Cardiac muscle cell (in vitro differentiated cells and primary cell): ENCODE measurements at places on chromosomes 13 and 19. TPM values are rescaled to one million over a fixed set of nuclear protein-coding genes. Genes with fewer than 3 reads are reported as not detected.

GRCh38 chr13:48749144-48749543, 95.4 kb downstream of the CYSLTR2 start:
- no peak overlapping the region for H3K4me3 ChIP-seq
- H3K4me1 ChIP-seq: no peaks in the 10 kb centered on the region
- no peaks in the 10 kb centered on the region for H3K36me3 ChIP-seq
- peak; percentile 34 for DNase-seq
- H3K27me3 ChIP-seq: no peaks in the 10 kb centered on the region

- peaks cover 15% of the 10 kb centered on the region for H3K4me1 ChIP-seq
- no peaks in the 10 kb centered on the region for H3K27me3 ChIP-seq
- H3K4me3 ChIP-seq: peak overlapping the region; percentile 93
- H3K27ac ChIP-seq: peak overlapping the region; percentile 91
- no peaks in the 10 kb centered on the region for H3K36me3 ChIP-seq
- DNase-seq: peak; percentile 68
These were observed 1.1 kb downstream of the FOXO1 start for GRCh38 chr13:40665126-40666044.

GRCh38 chr13:49146950-49147355, 73.2 kb upstream of the MLNR start:
- no peaks in the 10 kb centered on the region for H3K27me3 ChIP-seq
- H3K4me1 ChIP-seq: no peaks in the 10 kb centered on the region
- no peak overlapping the region for H3K4me3 ChIP-seq
- DNase-seq: no peak
- peaks cover 19% of the 10 kb centered on the region for H3K36me3 ChIP-seq

- H3K4me1 ChIP-seq: peaks cover 6% of the 10 kb centered on the region
- H3K36me3 ChIP-seq: no peaks in the 10 kb centered on the region
- no peak for DNase-seq
- H3K27me3 ChIP-seq: no peaks in the 10 kb centered on the region
- no peak overlapping the region for H3K4me3 ChIP-seq
These were observed 137.3 kb upstream of the PCDH9 start for GRCh38 chr13:67367399-67367798.

DNA sequence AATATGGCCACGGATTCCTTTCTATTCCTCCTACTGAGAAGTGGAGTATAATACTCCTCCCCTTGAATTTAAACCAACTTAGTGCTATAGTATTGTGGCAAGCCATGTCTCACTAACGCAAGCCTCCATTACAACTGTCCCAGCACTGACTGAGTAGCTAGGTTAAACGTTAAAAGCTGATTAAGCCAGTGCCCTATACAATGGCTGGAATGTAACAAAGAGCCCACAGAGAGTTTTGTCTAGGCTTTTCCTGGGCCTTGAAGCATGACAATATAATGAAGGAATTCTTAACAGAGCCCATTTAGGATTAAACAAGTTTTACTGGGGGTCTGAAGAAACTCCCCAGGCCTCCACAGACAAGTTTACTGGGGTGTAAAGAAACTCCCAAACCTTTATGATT, 254.5 kb upstream of the DACH1 start:
- no peak overlapping the region for H3K27ac ChIP-seq
- H3K27me3 ChIP-seq: no peaks in the 10 kb centered on the region
- H3K4me3 ChIP-seq: no peak overlapping the region
- no peaks in the 10 kb centered on the region for H3K4me1 ChIP-seq

GRCh38 chr19:4454747-4455718, 2.6 kb downstream of the UBXN6 start:
- DNase-seq: no peak
- peak overlapping the region; percentile 52 for H3K27ac ChIP-seq
- peaks cover 23% of the 10 kb centered on the region for H3K36me3 ChIP-seq
- no peak overlapping the region for H3K4me3 ChIP-seq
- no peaks in the 10 kb centered on the region for H3K27me3 ChIP-seq
- peaks cover 13% of the 10 kb centered on the region for H3K4me1 ChIP-seq

- H3K4me3 ChIP-seq: peak within 1 kb of the TSS; percentile 39
- no peaks in the 10 kb centered on the region for H3K36me3 ChIP-seq
- no peak within 1 kb of the TSS for H3K27ac ChIP-seq
- peaks cover 70% of the 10 kb centered on the region for H3K27me3 ChIP-seq
- no peak for DNase-seq
These were observed at the start of gene GJB6 for GRCh38 chr13:20231839-20232555. Gene GJB6, minus strand, starts transcription at chr13:20232319. Its CDS starts 8,839 bp downstream, at chr13:20223480.

- no peak overlapping the region for H3K27ac ChIP-seq
- no peaks in the 10 kb centered on the region for H3K4me1 ChIP-seq
- H3K27me3 ChIP-seq: no peaks in the 10 kb centered on the region
- no peak for DNase-seq
- no peak overlapping the region for H3K4me3 ChIP-seq
These were observed 75.7 kb upstream of the ZNF91 start for GRCh38 chr19:23470873-23471545.

GRCh38 chr19:12090807-12091206, 26.3 kb downstream of the ZNF844 start:
- H3K4me1 ChIP-seq: peaks cover 4% of the 10 kb centered on the region
- H3K36me3 ChIP-seq: no peaks in the 10 kb centered on the region
- DNase-seq: peak; percentile 83

DNA sequence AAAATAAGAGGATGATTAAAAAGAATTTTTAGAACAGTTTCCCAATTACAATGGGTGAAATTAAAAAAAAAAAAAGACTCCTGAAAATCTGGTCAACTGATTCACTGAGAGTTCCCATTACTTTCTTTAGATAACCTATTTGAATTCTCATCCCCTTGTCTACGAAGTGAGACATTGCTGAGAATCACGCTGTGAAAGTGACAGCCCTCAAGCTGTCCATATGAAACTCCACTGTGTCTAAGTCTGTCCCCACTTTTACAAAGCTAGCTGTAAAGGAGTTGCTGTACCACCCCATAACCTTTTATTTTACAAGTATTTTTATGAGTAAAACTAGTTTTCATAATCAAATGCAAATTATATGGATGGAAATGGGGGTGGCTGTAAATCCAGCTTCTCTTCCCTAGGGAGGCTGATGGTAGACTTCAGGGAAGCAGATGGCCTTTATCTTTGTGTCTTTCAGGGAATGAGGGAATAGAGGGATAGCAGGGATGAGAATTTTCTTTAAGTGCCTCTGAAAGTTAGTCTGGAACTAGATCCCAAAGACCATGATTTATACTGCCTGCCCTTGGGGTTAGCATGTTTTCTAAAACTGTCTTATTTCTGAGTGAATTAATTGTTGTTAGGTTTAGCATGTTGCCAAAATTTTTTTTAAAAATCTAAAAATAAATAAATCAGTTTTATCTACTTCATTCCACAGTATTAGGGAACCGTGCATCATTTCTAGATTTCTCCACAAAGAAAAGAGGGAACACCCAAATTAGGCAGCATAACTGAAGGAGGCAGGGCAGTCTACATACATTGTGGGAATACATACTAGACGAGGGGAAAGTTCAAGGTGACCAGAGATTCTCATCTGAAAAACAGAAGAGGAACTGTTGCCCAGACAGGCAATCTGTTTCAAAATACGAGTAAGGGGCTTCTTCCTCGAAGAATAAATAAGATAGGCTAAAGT, 1219.1 kb downstream of the UQCRFS1 start:
- H3K27me3 ChIP-seq: peaks cover 3% of the 10 kb centered on the region
- no peak overlapping the region for H3K27ac ChIP-seq
- DNase-seq: no peak
- H3K4me3 ChIP-seq: no peak overlapping the region
- H3K36me3 ChIP-seq: no peaks in the 10 kb centered on the region
- peaks cover 11% of the 10 kb centered on the region for H3K4me1 ChIP-seq

DNA sequence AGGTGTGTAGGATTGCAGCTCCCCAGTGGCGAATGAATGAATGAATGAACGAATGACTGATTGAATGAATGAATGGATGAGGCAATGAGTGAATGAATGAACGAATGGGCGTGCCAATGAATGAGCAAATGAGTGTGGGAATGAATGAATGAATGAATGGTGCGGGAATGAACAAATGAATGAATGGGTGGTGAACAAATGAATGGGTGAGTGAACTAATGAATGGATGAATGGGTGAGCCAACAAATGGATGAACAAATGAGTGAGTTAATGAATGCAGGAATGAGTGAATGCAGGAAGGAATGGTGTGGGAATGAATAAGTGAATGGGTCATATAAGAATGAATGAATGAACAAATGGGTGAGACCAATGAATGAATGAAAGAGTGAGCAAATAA, 14.7 kb downstream of the ANKRD24 start:
- H3K4me3 ChIP-seq: no peak overlapping the region
- H3K27ac ChIP-seq: no peak overlapping the region
- no peaks in the 10 kb centered on the region for H3K4me1 ChIP-seq
- H3K36me3 ChIP-seq: no peaks in the 10 kb centered on the region
- no peak for DNase-seq
- peaks cover 55% of the 10 kb centered on the region for H3K27me3 ChIP-seq

Gene COL4A2
- 285 and 516 TPM in 2 replicates for total RNA-seq

DNA sequence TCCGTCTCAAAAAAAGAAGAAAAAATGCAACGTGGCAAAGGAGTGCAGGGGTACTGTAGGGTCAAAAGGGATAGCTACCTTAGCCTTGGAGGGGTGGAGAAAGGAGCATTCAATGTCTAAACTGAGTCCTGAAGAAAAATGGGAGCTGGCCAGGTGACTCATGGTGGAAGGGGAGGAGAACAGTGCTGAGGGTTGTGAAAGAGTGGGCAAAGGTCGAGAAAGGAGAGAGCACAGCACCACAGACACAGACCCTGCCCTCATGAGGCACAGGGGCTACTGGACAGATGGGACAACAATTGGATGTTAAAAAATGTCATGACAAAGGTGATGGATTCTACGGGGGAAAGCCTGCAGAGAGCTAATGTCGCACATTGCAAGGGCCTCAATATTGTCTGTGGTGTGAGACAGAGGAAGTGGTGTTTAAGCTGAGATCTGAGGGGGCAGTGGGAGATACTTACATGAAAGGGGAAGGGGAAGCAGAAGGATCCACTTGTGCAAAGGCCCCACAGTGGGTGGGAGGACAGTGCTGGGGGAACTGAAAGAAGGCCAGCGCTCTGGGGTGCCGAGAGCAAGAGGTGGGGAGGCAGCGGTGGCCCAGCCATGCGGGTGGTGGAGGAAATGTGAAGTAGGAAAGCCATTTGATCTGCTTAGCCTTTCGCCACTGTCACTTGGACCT, 42.9 kb upstream of the URAD start:
- DNase-seq: no peak
- no peaks in the 10 kb centered on the region for H3K36me3 ChIP-seq
- H3K4me3 ChIP-seq: no peak overlapping the region
- no peaks in the 10 kb centered on the region for H3K4me1 ChIP-seq

DNA sequence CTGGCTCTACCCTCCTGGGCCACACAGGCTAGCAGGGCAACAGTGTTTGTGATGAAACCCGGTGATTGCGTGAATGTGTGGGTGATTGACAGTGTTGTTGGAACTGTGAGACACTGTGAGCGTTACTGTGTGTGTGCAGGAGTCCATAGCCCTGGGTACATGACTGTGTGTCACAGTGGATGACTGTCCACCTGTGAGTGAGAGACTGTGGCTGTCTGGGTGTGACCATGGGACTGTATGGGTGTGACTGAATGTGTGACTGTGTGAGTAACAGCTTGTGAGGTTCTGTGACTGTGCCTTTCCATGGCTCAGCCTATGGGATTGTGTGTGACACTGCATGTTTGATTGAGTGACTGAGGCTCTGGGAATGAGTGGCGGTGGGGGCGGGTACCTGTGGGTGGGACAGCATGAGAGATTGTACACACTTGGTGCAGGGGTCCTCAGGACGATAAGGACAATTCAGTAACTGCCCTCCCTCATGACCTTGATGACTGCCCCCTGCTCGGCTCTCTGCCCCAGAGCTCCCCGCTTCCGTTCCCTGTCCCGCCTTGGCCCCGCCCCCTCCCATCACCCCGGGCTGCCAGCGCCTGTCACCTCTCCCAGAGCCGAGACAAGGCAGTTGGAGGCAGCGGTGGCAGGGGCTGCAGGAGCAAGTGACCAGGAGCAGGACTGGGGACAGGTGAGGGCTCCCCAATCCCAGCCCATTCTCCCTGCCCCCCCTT, at the start of gene GIPR:
Gene GIPR, plus strand, starts transcription at position 602 of the 722 bp plus-strand sequence. CDS start 1,300 bp downstream, outside the sequence.
- H3K36me3 ChIP-seq: no peaks in the 10 kb centered on the region
- H3K27me3 ChIP-seq: no peaks in the 10 kb centered on the region
- peak within 1 kb of the TSS; percentile 73 for H3K4me3 ChIP-seq
- peak; percentile 85 for DNase-seq
- peak within 1 kb of the TSS; percentile 64 for H3K27ac ChIP-seq
